ENCODE measurements at places on chromosomes 11 and 22. TPM values are rescaled to one million over a fixed set of nuclear protein-coding genes. Genes with fewer than 3 reads are reported as not detected.

FOLR1 gene
- total RNA-seq: not detected

SERPIND1 gene
- total RNA-seq: 0.18 TPM

FLRT1 gene
- 0.51 TPM for total RNA-seq

OTOG gene
- not detected for total RNA-seq

OR8D4 gene
- not detected for total RNA-seq

LARGE1 gene
- total RNA-seq: 2.5 TPM

TIMP3 gene
- total RNA-seq: 0.67 TPM

RBM14 gene
- 93.9 TPM for total RNA-seq

APOBEC3B gene
- total RNA-seq: 15.6 TPM

SERPING1 gene
- total RNA-seq: 1.3 TPM

LDHAL6A gene
- total RNA-seq: not detected

GUCY1A2 gene
- 1.9 TPM for total RNA-seq

ATG2A gene
- 28.8 TPM for total RNA-seq

CDCA5 gene
- total RNA-seq: 92.9 TPM

KRTAP5-9 gene
- not detected for total RNA-seq

Measured in Panc1 (cell line).